ENCODE measurements at places on chromosomes 2 and 18. TPM values are rescaled to one million over a fixed set of nuclear protein-coding genes. Genes with fewer than 3 reads are reported as not detected.
A peak's percentile ranks its signal among the peaks of the same experiment; 100 is the strongest.

IL36RN gene
- not detected for total RNA-seq

ACMSD gene
- total RNA-seq, result not detected

TRABD2A gene
- 18.3 TPM for total RNA-seq

GRCh38 chr2:241479026-241479898, 29.1 kb downstream of the STK25 start:
- H3K4me1 ChIP-seq, result no peaks in the 10 kb centered on the region
- H3K27me3 ChIP-seq, result no peaks in the 10 kb centered on the region
- peak; percentile 12 for DNase-seq
- no peak overlapping the region for H3K27ac ChIP-seq

DNA sequence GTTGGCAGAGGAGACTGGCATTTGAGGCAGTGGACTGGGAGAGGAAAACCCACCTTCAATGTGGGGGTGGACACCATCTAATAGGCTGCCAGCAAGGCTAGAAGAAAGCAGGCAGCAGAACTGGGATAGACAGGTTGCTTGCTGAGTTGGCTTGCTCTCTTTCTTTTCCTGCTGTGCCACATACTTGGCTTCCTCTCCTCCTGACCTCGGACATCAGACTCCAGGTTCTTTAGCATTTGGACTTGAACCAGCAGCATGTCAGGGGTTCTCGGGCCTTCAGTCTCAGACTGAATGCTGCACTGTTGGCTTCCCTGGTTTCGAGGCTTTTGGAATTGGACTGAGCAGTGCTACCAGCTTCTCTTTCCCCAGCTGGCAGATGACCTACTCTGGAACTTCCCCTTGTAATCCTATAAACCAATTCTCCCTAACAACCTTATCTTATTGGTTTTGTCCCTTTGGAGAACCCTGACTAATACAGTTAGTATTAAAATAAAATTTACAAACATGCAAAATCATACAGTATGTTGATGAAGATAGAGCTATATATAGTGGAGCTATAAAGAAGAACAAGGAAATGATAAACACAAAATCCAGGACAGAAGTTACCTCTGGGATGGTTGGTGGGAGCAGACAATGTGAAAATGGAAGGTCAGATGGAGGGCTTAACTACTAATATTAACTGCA, 15.9 kb downstream of the DSEL start:
- no peak overlapping the region for H3K4me3 ChIP-seq
- H3K4me1 ChIP-seq, result no peaks in the 10 kb centered on the region
- no peak overlapping the region for H3K27ac ChIP-seq
- H3K27me3 ChIP-seq, result no peaks in the 10 kb centered on the region
- no peak for DNase-seq

DNA sequence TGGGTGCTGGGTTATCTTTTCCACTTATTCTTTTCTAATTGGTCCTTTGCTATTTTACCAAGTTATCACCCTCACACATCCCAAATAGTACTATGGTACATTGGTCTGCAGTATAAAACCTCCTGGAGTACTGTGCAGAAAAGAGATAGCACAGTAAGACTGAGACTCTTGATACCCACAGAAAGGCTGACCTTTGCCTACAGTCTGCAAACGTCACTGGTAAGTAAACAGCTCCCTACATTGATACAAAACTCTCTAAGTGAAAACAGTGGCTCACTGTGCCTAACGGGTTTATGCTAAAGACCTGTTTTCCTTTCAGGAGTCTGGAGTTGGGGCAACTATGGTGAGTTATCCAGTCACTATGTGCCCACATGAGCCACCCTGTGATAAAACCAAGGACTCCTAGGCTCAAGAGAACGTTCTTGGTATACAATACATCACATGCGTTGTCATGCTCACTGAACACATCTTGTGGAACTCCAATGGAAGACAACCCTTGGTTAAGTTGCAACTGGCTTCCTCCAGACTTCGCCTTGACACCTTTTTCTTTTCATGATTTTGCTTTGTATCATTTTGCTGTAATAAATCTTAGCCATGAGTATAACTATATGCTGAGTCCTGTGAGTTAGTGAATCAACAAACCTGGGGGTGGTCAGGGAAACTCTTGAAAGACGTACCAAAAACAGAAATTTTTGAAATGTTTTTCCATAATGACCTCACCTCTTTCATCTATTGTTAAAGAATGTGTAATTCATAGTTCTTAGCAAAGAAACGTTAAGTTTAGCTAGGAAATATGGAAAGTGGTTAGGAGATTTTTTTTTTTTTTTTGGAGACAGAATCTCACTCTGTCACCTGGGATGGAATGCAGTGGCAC, 104.9 kb downstream of the C2orf74 start:
- peaks cover 9% of the 10 kb centered on the region for H3K36me3 ChIP-seq
- H3K4me1 ChIP-seq, result peaks cover 9% of the 10 kb centered on the region
- no peak overlapping the region for H3K4me3 ChIP-seq
- DNase-seq, result no peak

- no peaks in the 10 kb centered on the region for H3K27me3 ChIP-seq
- no peak for DNase-seq
- no peak overlapping the region for H3K4me3 ChIP-seq
- no peak overlapping the region for H3K27ac ChIP-seq
These were observed 266.9 kb upstream of the GULP1 start for GRCh38 chr2:188024811-188025210.

GRCh38 chr2:46816846-46817726, 98.5 kb downstream of the MCFD2 start:
- no peak overlapping the region for H3K4me3 ChIP-seq
- H3K36me3 ChIP-seq, result no peaks in the 10 kb centered on the region
- H3K4me1 ChIP-seq, result peaks cover 2% of the 10 kb centered on the region

DNA sequence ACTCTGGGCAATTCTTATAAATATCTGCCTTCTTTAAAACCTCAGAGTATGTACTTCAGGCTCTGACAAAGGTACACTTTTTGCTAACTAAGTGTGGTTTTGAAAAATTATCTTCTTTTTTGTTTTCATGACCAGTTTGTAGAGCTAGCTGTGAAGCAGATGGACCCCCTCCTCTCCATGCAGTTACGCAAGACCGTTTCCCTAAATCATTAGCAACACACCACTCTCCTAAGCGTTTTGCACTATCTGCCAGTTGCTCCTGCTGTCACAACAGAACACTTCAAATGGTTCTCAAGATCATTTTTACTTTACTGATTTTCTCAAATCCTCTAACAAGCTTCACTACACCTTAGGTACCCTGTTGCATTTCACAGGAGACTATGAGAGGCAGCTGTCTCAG, 53.3 kb downstream of the GULP1 start:
- no peak overlapping the region for H3K4me3 ChIP-seq
- H3K27ac ChIP-seq, result no peak overlapping the region
- H3K27me3 ChIP-seq, result no peaks in the 10 kb centered on the region
- H3K36me3 ChIP-seq, result no peaks in the 10 kb centered on the region
- no peak for DNase-seq
- H3K4me1 ChIP-seq, result no peaks in the 10 kb centered on the region

Measured in natural killer cell treated with Interleukin-12 subunit alpha and Interleukin-12 subunit beta and Interleukin-15 and Interleukin-18, amount 100 ng/mL, for 72 hours (primary cell).